ENCODE measurements at places on chromosomes 6 and 20. TPM values are rescaled to one million over a fixed set of nuclear protein-coding genes. Genes with fewer than 3 reads are reported as not detected.

GRCh38 chr20:49882171-49882970 lies 33.0 kb downstream of the SPATA2 start:
- no peak overlapping the region for H3K27ac ChIP-seq
- no peak overlapping the region for H3K4me3 ChIP-seq
- H3K36me3 ChIP-seq, result peaks cover 19% of the 10 kb centered on the region
- H3K4me1 ChIP-seq, result peaks cover 14% of the 10 kb centered on the region

- no peak overlapping the region for H3K4me3 ChIP-seq
- no peaks in the 10 kb centered on the region for H3K27me3 ChIP-seq
- H3K27ac ChIP-seq, result no peak overlapping the region
- no peaks in the 10 kb centered on the region for H3K36me3 ChIP-seq
These were observed 185.6 kb downstream of the NFATC2 start for GRCh38 chr20:51356871-51357270.

GRCh38 chr6:156953479-156954146 lies 176.4 kb downstream of the ARID1B start:
- DNase-seq, result peak; percentile 56
- no peaks in the 10 kb centered on the region for H3K36me3 ChIP-seq
- no peaks in the 10 kb centered on the region for H3K27me3 ChIP-seq
- H3K4me3 ChIP-seq, result no peak overlapping the region

- no peaks in the 10 kb centered on the region for H3K27me3 ChIP-seq
- no peaks in the 10 kb centered on the region for H3K4me1 ChIP-seq
- H3K36me3 ChIP-seq, result no peaks in the 10 kb centered on the region
- no peak overlapping the region for H3K4me3 ChIP-seq
These were observed 38.4 kb downstream of the ANKRD6 start for GRCh38 chr6:89471287-89471867.

Gene RAMACL
- total RNA-seq, result 0.52 TPM

GRCh38 chr6:54307439-54307910 lies 766 bp upstream of the TINAG start:
- no peak overlapping the region for H3K27ac ChIP-seq
- no peak overlapping the region for H3K4me3 ChIP-seq
- no peak for DNase-seq
- H3K4me1 ChIP-seq, result 0 out of 2 replicates have a peak, but pooled peaks cover 4% of the 10 kb centered on the region
- H3K27me3 ChIP-seq, result no peaks in the 10 kb centered on the region

DNA sequence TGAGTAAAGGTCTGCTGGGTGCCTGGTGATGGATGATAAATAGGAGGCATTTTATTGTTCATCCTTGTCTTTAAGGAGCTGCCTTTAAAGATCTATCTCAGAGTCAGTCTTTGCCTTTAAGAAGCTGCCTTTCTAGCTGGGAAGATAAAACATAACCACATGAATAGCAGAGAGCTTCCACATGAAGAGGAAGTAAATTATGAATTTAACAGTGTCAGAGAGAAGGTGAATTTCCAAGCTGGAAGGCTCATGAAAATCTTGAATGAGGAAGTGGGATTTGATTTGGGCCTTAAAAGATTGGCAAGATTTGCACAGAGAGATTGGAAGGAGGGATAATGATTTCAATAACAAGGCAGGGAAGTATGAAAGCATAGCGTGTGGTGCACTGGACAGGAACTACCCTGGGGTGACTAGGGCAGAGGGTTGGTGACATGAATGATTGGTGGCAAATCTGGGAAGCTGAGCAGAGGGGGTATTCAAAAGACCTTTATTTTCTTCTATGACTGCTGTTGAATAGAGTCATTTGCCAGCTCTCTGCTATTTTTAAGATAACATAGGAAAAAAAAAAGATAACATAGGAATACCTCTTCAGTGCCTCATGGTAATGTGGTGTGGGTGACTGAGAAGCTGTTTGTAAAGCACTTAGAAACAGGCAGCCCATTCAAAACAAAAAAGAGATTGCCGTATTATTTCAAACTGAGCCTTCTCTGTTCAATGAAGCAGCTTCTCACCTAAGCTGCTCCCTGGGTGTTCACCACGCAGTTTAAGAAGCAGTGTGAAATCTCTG lies 591.6 kb downstream of the PKHD1 start:
- H3K4me1 ChIP-seq, result no peaks in the 10 kb centered on the region
- no peak overlapping the region for H3K4me3 ChIP-seq
- H3K27me3 ChIP-seq, result no peaks in the 10 kb centered on the region

Gene SMPDL3A
- total RNA-seq, result 2.4 TPM

Gene MDFI
- 22.6 TPM for total RNA-seq

DNA sequence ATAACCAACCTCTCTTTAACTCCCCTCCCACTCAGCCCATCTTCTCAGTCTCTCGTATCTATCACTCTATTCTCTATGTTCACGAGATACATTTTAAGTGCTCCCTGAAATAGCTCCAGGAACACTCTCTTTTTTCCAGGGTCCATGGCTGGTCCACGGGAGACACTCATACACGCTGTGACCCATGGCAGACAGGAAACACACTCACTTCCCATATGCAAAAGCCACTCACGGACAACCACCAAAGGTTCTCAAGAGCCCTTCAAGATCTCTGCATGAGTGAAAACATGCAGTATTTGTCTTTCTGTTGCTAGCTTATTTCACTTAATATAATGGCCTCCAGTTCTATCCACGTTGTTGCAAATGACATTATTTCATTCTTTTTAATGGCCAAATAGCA lies 71.4 kb upstream of the PCSK2 start:
- H3K36me3 ChIP-seq, result no peaks in the 10 kb centered on the region
- no peaks in the 10 kb centered on the region for H3K4me1 ChIP-seq
- H3K27me3 ChIP-seq, result no peaks in the 10 kb centered on the region
- no peak overlapping the region for H3K4me3 ChIP-seq
- DNase-seq, result no peak

DNA sequence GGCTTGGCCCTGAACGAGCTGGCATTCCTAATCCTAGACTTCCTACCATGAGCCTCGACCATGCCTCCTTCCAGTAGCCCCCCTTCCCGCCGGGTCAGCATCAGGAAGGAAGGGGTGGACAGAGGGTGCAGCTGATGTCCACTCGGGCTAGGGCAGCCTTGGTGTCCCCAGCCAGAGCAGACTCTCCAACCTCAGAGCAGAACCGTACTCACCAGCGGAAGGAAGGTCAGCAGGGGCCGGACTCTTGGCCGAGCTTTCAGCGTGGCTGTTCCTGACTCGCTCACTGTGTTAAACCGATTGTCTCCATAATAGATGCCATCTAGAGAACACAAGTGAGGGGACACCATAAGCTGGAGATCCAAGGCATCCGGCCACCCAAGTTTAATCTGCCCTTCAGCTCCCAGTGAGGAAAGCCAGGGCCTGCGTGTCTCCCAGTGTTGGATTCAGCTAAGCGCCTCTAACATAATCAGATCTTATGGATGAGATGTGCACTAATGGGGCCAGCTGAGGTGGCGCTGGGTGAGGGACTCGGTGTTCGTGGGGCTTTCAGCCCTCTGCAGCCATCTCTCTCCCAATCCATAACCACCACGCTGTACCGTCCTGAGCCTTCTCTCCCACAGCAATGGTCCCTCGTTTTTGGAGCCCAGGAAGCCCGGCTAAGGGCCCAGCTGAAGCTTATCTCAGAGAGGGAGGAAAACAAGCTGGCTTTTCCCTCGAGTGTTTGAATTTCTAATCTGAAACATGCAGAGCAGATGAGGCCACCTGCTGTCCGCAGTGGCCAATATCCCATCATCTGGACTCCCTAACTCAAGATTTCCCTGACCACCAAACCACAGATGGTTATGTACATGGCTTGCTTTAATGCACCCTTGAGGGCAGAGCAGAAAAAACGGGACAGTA lies 13.7 kb downstream of the C6orf132 start:
- H3K36me3 ChIP-seq, result peaks cover 36% of the 10 kb centered on the region
- no peaks in the 10 kb centered on the region for H3K27me3 ChIP-seq
- no peak overlapping the region for H3K4me3 ChIP-seq

DNA sequence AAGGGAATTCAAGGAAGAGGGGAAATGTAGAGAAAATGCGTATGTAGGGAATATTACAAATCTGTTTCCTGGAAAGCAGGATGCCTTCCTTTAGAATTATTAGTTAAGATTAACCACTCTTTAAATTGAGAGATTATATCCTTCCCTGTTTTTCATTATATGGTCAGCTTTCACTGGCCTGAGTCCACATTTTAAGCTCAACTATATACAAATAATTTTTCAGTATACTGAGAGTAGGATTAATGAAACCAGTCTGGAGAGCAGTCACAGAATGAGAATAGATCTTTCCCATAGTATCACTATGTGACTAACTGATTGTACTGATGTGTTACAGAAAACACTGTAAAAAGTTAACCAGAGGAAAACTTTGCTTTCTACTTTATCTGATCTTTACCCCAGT lies 306.3 kb downstream of the LAMA2 start:
- H3K27me3 ChIP-seq, result no peaks in the 10 kb centered on the region
- H3K27ac ChIP-seq, result no peak overlapping the region
- H3K4me1 ChIP-seq, result no peaks in the 10 kb centered on the region
- H3K4me3 ChIP-seq, result no peak overlapping the region
- no peak for DNase-seq
- no peaks in the 10 kb centered on the region for H3K36me3 ChIP-seq

Gene HLA-DPA1
- not detected for total RNA-seq

Gene CRYBG1
- total RNA-seq, result 49.3 TPM

Gene NKX2-4
- not detected for total RNA-seq

GRCh38 chr6:53431704-53432103 lies 83.0 kb upstream of the ELOVL5 start:
- DNase-seq, result no peak
- H3K27ac ChIP-seq, result no peak overlapping the region
- H3K27me3 ChIP-seq, result no peaks in the 10 kb centered on the region
- H3K36me3 ChIP-seq, result no peaks in the 10 kb centered on the region
- peaks cover 23% of the 10 kb centered on the region for H3K4me1 ChIP-seq

DNA sequence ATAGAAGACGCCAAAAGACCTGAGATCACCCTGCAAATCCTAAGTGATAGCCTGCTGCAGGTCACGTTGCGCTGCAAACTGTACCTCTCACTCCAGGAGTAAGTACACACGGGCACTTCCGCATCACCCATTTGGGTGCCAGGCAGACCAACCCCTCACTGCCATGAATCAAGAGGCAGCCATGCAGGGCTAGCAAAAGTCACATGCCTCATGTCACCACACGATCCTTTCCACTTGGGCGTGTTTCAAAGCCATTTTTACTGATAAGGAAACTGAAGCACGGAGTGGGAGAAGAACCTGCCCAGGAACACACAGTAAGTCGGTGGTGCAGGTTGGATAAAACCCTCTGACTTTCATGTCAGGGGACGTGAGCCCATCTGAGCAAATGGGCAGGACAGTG lies 37.0 kb downstream of the BPIFB1 start:
- H3K27me3 ChIP-seq, result peaks cover 44% of the 10 kb centered on the region
- no peaks in the 10 kb centered on the region for H3K36me3 ChIP-seq
- H3K4me3 ChIP-seq, result no peak overlapping the region
- no peak overlapping the region for H3K27ac ChIP-seq

GRCh38 chr6:40128127-40128526 lies 193.9 kb upstream of the MOCS1 start:
- DNase-seq, result no peak
- H3K36me3 ChIP-seq, result no peaks in the 10 kb centered on the region
- H3K4me3 ChIP-seq, result no peak overlapping the region
- no peaks in the 10 kb centered on the region for H3K4me1 ChIP-seq
- H3K27me3 ChIP-seq, result no peaks in the 10 kb centered on the region

GRCh38 chr20:38831049-38831691 lies 25.7 kb downstream of the PPP1R16B start:
- no peaks in the 10 kb centered on the region for H3K36me3 ChIP-seq

Gene ZNF334
- 3.8 TPM for total RNA-seq

Gene ANGPT4
- total RNA-seq, result not detected

Gene FGD2
- 0.50 TPM for total RNA-seq

Gene PTCRA
- total RNA-seq, result not detected

GRCh38 chr6:11397622-11398450 lies 139.7 kb upstream of the TMEM170B start:
- H3K27ac ChIP-seq, result no peak overlapping the region
- H3K36me3 ChIP-seq, result no peaks in the 10 kb centered on the region
- no peak for DNase-seq
- H3K4me1 ChIP-seq, result peaks cover 19% of the 10 kb centered on the region
- no peak overlapping the region for H3K4me3 ChIP-seq

Gene RAET1E
- not detected for total RNA-seq

- no peak for DNase-seq
- no peak overlapping the region for H3K27ac ChIP-seq
- no peaks in the 10 kb centered on the region for H3K27me3 ChIP-seq
- peaks cover 34% of the 10 kb centered on the region for H3K4me1 ChIP-seq
- peak overlapping the region; percentile 65 for H3K4me3 ChIP-seq
These were observed 18.0 kb downstream of the HFE start for GRCh38 chr6:26105109-26105730.

DNA sequence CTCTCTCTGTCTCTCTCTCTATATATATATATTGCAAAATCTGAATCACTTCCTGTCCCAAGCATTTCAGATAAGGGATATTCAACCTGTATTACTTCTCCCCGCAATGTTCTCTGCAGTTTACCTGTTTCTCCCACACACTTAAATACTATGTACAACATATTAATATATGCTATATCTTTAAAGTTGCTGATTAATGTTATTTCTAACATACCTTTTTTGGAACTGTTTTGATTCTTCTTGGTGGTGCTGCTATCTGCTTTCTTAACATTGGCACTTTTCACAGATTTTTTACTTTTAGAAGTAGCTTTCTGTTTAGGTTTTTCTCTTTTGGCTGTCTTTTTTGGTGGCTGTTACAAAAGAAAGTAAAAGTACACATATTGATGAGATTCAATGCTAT lies 27.2 kb downstream of the DEK start:
- no peak overlapping the region for H3K27ac ChIP-seq
- DNase-seq, result no peak
- peaks cover 51% of the 10 kb centered on the region for H3K36me3 ChIP-seq
- H3K27me3 ChIP-seq, result no peaks in the 10 kb centered on the region

GRCh38 chr20:19812056-19812455 lies 54.0 kb downstream of the RIN2 start:
- no peak overlapping the region for H3K27ac ChIP-seq
- no peak for DNase-seq
- no peak overlapping the region for H3K4me3 ChIP-seq
- no peaks in the 10 kb centered on the region for H3K36me3 ChIP-seq
- H3K4me1 ChIP-seq, result peaks cover 37% of the 10 kb centered on the region

- no peak for DNase-seq
- H3K27me3 ChIP-seq, result no peaks in the 10 kb centered on the region
- H3K36me3 ChIP-seq, result no peaks in the 10 kb centered on the region
- no peaks in the 10 kb centered on the region for H3K4me1 ChIP-seq
- H3K4me3 ChIP-seq, result no peak overlapping the region
These were observed 485.0 kb downstream of the MMUT start for GRCh38 chr6:48978016-48978415.

GRCh38 chr20:49785852-49786175 lies 26.8 kb upstream of the SLC9A8 start:
- H3K4me3 ChIP-seq, result no peak overlapping the region
- peaks cover 43% of the 10 kb centered on the region for H3K4me1 ChIP-seq
- 0 out of 2 replicates have a peak, but pooled peaks cover 4% of the 10 kb centered on the region for H3K36me3 ChIP-seq
- no peak overlapping the region for H3K27ac ChIP-seq
- no peak for DNase-seq

Gene GPRC6A
- not detected for total RNA-seq

DNA sequence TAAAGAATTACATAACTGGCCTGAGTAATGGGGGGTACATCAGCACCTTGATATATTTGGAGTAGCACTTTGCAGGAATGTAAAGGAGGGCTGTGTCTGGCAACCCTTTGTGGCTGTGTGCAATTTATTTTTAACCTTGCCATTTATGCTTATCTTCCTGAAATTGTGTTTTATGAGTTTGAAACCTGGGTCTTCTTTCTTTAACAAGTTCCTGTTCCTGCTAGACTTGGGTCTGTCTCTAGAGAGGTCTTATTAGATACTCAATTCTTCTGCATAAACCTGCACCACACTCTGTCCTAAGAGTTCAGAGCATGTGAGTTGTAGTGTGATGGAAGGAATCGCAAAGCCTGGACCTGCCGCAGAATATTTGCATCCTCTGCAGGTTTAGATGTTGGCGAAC lies 181.0 kb downstream of the JARID2 start:
- H3K27ac ChIP-seq, result no peak overlapping the region
- no peaks in the 10 kb centered on the region for H3K27me3 ChIP-seq
- H3K4me3 ChIP-seq, result no peak overlapping the region
- peaks cover 16% of the 10 kb centered on the region for H3K4me1 ChIP-seq
- no peaks in the 10 kb centered on the region for H3K36me3 ChIP-seq
